Parietal lobe (tissue), 2 donors: ENCODE measurements at places on chromosomes 16 and 17. TPM values are rescaled to one million over a fixed set of nuclear protein-coding genes. Genes with fewer than 3 reads are reported as not detected.

The ATF7IP2 gene
- 14.4 TPM for total RNA-seq

The MYH13 gene
- not detected for total RNA-seq

The KRTAP4-1 gene
- total RNA-seq, result not detected

The KRTAP2-2 gene
- total RNA-seq, result not detected

The CBFA2T3 gene
- 3.8 TPM for total RNA-seq

The TNP2 gene
- not detected for total RNA-seq

The C17orf78 gene
- not detected for total RNA-seq

The CBX2 gene
- 18.2 TPM for total RNA-seq

The CSH2 gene
- not detected for total RNA-seq

The EXOC3L1 gene
- total RNA-seq, result 0.63 TPM
